Cardiac ventricle fibroblast (primary cell): ENCODE measurements at places on chromosomes 11 and 22. TPM values are rescaled to one million over a fixed set of nuclear protein-coding genes. Genes with fewer than 3 reads are reported as not detected.

The DRICH1 gene
- not detected in 2 replicates for total RNA-seq

The SLC22A12 gene
- total RNA-seq = not detected in 2 replicates

The RPS6KB2 gene
- 14.9 and 28.5 TPM in 2 replicates for total RNA-seq

The MS4A3 gene
- not detected in 2 replicates for total RNA-seq

The SCGB1D1 gene
- total RNA-seq = not detected in 2 replicates
